ENCODE measurements at places on chromosomes 16 and 17.

DNA sequence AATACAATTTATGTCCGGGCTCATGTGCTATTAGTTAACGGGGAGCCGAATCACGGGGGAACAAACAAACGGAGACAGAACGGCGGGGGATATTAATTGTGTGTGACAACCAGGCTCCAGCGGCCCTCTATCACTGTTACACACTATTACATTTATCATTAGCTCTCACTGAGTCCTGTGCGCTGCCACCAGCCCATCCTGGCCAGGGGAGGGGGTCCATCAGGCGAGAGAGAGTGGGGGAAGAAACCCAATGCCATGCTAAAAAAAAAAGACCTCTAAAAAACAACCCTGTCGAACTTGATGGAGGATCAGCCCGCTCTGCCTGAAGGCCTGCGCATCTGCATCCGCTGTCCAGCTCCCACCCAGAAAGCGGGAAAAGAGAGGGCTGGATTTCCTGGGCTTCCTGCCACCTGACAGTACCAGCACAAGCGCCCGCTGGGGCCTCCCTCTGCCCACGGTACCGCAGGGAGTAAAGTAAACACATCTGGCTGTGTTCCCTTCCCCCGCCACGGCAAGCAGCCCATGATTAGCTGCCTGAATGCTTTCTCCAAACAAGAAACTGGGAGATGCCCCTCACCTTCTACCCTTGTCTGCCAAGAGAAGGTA, 41.7 kb downstream of the PIPOX start:
- DNase-seq = no peak

DNA sequence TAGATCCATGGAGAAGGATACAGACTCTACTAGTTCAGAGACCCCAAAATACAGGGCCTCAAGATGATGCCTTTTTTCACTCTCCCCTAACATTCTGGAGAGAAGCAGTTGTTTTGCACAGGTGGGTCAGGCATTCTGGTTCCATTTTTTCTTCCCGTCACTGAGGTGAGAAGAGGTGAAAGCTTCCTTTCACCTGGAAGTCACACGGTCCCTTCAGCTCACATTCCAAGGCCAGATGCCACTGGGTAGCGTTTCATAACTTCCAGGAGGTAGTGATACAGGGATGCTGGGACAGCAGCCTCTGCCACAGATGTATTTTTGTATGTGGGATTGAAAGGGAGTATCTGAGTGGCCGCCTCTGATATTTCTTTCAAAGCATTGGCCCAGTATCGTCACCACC, 1.9 kb downstream of the CDK10 start:
- DNase-seq = no peak

DNA sequence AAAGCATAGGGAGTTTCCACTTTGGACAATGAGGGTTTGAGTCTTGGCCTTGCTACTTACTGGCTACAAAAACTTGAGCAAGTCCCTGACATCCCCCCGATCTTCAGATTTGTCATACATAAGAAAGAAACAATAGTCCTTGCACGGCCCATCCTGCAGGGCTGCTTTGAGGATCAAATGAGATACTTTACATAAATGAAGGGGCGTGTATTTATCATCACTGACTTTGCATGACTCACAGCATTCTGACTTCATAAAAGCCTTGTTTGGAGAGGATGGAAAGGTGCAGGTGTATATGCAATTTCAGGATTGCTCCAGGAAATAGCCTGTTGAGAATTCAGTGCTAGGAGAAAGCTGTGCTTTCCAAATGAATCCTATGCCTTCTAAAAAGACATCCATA, 465.0 kb upstream of the MAF start:
- no peak for DNase-seq

DNA sequence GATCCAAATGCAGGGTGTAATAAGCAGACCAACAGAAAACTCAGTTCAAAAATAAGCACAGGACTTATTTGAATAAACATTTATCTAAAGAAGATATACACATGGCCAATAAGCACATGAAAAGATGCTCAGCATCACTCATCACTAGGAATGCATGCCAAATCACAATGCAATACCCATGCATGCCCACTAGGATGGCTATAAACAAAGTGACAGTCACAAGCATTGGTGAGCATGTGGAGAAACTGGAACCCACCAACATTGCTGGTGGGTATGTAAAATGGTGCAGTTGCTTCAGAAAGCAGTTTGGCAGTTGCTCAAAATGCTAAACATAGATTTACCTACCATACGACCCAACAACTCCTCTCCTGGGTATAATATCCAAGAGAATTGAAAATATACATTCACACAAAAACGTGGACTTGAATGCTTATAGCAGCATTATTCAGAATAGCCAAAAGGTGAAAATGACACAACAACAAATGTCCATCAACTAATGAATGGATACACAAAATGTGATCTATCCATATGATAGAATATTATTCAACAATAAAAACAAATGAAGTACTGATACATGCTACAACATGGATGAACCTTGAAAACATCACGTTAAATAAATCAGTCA, 20.1 kb downstream of the UBE2O start:
- no peak for DNase-seq

DNA sequence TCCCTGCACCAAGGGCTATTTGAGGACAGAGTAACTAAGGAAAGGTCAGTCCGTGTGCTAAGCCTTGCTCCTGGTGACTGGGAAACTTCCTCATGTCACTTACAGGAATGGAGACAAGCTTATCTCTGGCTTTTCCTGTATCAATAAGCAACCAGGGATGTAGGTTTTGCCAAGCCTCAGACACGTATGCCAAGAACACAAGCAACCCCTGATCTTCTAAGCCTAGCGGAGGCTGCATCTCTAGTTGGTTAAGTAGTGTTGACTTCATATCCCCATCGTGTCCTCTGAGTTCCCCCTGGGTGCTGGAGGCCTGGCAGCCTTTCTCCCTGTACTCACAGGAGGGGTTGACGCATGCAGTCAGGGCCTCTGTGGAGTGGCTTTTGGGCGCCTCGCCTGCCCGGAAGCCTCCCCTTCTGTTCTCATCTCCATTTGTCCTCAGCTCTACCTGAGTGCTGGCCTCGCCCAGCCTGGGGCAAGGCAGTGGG, 1.4 kb upstream of the C1QTNF1 start:
- DNase-seq = no peak

GRCh38 chr16:4455081-4455480, 19.3 kb downstream of the NMRAL1 start:
- DNase-seq = no peak

DNA sequence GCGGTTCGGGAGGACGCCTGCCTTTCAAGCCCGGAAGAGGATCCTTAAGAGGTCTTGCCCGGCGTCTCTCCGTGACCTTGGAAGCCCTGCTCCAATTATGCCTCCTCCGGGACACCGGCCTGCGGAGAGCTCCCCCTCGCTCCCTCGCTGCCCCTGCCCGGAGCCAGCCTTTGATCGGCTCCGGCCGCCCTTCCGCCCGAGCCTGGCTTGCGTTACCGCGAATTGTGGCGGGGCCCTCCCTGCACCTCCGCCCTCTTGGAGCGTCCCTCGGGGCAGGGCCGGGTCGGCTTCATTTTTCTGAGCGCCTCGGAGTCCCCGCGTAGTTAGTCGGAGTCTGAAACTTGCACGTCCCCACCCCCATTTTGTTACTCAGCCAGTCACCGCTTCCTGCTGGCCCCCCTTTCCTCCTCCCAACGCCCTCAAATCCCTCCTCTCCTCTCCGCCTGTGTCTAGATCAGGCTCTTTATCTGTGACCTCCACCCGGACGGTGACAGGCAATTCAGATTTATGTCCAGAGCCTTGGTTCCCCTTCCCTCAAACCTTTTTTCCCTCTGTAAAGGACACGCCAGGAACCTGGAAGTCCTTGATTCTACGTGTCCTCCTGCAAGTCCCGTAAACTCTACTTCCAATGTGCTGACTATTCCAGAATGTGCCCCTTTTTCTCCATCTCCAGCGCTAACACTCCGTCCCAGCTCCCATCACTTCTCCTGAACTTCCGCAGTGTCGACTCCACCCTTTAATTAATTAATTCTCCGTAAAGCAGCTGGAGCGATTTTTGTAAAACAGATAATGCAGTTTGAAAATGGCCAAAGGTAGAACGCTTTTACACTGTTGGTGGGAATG, 569 bp upstream of the RABEP2 start:
- DNase-seq = peak; percentile 63

DNA sequence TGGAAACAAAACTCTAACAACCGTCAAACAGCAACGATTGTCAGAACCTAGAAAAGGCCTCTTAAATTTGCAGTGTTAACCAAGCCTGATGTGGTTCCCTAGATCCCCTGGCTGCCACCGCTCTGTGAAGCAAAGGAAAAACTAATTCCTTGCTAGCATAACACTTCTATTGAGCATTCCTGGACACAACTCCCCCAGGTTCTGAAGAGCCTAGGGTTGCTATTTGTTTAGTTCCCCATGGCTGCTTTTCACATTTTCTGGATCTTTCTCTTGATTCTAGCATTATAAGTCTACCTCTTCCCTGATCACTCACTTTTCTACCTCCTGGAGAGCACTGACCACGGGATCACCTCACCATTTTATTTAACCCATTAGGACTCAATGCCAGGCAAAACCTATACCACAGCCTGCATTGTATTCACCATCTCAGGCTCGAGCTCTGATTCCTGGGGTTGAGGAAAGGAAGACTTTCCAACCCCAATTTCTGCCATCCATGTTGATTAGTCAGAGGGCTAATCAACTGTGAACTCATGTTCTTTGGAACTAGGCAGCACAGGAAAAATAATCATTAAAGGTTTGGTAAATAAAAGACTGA, 692 bp upstream of the KCNJ16 start:
- no peak for DNase-seq

DNA sequence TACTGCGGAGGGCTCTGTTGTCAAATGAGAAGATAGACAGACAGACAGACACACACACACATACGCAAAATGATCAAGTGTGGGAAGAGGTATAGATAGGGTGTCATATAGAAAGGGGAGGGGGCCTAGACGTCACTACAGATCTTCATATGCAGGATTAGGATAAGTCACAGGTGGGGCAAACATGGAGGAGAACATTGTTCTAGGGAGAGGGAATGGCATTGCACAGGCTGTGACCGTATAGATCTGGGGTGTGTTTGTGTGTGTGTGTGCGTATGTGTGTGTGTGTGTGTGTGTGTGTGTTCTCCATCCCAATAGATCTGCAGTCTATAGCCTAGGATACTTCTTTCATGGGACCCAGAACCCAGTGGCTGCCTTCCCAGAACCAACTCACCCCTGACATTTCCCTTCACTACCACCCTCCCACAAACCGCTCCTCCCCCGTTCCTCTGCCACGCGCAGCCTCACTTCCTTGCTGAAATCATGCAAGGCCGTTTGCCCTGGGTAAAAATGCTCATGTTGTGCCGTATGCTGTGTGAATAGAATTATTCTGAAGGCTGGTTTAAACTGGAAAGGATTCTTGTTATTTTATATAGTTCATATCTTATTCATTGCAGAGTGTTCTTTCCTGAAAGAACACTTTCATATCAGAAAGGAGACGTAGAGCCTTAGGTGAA, 50.5 kb upstream of the CCL1 start:
- DNase-seq = no peak

- DNase-seq = no peak
Measured at GRCh38 chr17:57925361-57925990, 29.7 kb downstream of the CUEDC1 start.

- DNase-seq = no peak
Measured at GRCh38 chr17:35560703-35561102, at the start of gene SLFN14. Gene SLFN14 (minus strand): TSS chr17:35560819. CDS start chr17:35558062, 2,757 bp downstream.

GRCh38 chr17:58336456-58337209, 8.0 kb upstream of the TSPOAP1 start:
- no peak for DNase-seq

GRCh38 chr16:27460213-27460612, 58.2 kb downstream of the IL21R start:
- no peak for DNase-seq

DNA sequence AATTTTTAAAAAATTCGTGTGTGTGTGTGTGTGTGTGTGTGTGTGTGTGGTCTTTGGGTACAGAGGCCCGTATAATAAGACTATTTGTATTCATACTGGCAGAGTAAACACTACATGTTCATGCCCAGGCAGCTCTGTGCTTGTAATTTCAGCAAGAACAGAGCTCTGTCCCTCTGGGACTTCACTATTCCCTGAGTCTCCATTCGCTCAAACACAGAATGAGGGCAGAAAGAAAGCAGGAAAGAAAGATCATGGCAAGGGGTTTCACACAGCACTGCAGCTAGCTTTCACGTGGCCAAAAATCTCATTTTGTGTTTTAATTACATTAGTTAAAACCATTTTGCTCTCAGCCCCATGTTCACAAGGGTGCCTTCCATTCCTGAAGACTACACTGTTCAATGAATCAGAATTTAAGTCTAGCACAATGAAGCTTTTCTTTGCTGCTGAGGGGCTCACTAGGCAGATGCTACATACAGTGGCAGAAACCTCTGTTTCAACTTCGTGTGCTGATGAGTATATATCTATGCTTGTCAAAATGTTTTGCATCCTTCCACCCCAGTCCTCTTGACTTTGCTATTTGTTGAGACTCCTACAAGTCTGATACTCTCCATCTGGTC, 198.4 kb upstream of the C17orf78 start:
- no peak for DNase-seq

GRCh38 chr16:1458336-1458976, 14.1 kb upstream of the CCDC154 start:
- DNase-seq = no peak

DNA sequence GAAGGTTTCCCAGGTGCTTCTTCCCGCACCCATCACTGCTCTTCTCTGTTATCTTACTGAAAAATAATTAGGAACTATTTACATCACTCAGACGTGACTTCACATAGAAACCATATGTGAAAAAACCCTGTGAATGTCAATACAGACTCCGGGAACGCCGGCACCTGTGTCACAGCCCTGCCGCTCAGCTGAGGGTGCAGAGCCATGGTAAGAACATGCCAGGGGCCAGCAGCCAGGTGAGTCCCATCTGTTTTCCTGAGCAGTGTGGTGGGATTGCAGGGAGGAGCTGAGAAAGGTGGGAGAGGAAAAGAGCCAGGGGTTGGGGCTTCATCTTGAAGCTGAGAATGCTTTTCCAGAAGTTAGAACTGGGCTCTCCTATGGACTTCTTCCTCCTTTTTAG, 13.7 kb downstream of the FOXF1 start:
- no peak for DNase-seq

- DNase-seq = peak; percentile 73
Measured at GRCh38 chr16:88785106-88785924, at the start of gene PIEZO1. Gene PIEZO1 (minus strand): TSS chr16:88785220. CDS start chr16:88784964, 256 bp downstream.

DNA sequence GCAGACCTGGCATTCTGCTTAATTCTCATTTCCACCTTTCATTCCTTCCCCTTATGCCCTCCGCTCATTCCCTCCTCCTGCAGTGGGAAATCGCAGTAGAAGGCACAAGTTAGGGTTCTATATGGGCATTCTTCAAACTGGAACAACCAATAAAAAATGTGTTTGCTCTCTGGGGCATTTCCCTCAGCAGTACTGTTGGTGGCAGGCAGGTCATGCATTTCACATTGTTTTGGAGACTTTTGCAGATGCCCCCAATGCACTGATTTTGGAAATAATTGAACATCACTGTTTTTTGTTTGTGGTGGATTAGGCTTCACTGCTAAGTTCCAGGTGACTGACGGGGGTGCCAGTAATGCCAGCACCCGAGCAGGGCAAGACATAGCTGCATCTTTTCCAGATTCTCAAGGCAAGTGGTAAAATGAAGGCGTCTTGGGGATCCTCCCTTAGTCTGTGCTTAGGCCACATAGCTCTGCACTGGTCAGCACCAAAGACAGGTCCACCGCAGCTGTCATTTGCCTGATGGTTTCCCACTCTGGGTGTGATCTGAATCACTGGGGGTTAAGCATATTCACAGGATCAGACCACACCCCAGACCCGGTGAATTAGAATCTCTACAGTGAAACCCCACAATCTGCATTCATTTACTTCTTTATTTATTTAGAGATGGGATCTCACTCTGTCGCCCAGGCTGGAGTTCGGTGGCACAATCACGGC, 304.5 kb downstream of the CPPED1 start:
- no peak for DNase-seq
